ENCODE measurements at places on chromosomes 6 and 20.

GRCh38 chr6:43845646-43846045 lies 75.6 kb downstream of the VEGFA start:
- DNase-seq, result no peak

DNA sequence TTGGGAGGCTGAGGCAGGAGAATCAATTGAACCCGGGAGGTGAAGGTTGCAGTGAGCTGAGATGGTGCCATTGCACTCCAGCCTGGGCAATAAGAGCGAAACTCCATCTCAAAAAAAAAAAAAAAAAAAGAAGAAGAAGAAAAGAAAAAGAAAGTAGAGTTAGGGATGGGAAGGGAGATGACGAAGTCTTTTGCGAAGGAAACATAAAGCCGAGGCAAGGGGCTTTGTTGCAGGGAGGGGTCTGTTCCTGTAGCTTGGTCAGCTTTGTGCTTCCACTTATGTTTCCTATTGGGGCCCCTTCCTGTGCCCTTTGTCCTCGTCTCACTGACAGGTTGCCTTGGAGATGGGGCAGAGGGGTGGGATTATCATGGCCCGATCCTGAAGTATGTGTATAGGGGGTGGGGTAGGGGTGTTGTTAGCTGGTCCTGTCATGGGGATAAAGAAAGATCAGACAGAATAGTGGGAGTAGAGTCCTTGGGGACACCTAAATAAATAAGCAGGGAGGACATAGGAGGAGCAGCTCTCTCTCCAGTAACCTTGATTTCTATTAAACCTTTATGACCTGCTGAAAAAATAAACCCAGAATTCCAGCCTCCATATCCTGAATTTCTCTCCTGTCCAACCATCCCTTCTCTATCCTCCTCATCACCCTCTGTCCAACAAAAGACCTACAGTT lies 1.1 kb upstream of the CLIC1 start:
- peak; percentile 73 for DNase-seq

GRCh38 chr6:19535351-19535750 lies 301.8 kb upstream of the ID4 start:
- DNase-seq, result no peak

- no peak for DNase-seq
Measured at GRCh38 chr6:23414051-23414445, 712.0 kb upstream of the NRSN1 start.

- DNase-seq, result no peak
Measured at GRCh38 chr6:30074331-30075093, 1.1 kb downstream of the RNF39 start.

DNA sequence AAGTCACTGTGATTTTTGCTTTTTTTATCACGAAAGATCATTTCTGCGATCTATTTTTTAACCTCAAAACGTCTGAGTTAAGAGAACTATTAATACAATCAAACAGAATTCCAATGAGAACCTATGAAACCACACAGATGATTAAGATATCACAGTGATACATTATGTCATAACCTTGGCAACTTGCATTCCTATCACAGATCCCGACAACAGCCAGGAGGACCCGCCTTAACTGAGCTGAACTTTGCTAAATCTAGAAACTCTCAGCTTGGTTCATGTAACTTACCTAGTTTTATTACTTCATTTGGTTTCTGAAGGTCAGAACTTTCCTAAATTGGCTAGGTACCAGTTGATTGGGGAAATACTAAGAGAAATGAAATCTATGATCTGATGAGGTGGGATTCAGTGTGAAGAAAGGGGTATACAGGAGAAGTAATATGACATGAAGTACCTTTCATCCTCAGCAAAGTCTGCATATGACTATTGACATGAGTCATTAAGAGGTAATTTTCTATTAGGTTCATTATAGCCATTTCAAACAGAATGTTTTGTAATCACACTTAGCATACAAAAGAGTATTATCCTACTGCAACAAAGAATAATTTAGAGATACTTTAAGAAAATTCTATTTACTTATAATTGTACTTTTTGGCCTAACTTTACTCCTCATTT lies 11.2 kb downstream of the LYRM4 start:
- DNase-seq, result no peak

DNA sequence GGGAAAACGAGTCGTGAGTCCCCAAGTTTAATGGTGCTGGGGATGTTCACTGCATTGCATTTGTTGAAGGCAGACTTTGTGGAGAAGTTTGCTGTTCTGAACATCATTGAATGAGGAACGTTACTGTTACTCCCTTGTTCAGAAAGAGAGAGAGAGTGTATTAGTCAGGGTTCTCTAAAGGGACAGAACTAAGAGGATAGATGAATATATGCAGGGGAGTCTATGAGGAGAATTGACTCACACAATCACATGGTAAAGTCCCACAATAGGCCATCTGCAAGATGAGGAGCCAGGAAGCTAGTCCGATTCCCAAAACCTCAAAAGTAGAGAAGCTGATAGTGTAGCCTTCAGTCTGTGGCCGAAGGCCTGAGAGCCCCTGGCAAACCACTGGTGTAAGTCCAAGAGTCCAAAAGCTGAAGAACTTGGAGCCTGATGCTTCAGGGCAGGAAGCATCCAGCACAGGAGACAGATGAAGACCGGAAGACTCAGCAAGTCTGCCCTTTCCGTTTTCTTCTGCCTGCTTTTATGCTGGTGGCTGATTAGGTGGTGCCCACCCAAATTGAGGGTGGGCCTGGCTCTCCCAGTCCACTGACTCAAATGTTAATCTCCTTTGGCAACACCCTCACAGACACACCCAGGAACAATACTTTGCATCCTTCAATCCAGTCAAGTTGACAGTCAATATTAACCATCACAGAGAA lies 223.5 kb upstream of the PCSK2 start:
- DNase-seq, result no peak

DNA sequence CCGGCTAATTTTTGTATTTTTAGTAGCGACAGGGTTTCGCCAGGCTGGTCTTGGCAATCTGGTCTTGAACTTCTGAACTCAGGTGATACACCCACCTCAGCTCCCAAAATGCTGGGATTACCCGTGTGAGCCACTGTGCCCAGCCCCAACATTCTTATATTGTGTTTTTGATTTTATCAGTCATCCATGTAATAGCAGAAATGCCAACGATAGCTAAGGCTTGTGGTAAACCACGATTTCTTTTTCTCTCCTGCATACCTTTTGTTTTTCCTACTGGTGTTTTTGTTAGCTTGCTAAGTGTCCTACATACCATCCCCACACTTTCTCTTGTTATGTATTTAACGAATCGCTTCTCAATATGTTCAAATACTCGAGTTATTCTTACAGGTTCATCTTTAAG lies 12.1 kb downstream of the PHACTR2 start:
- no peak for DNase-seq

DNA sequence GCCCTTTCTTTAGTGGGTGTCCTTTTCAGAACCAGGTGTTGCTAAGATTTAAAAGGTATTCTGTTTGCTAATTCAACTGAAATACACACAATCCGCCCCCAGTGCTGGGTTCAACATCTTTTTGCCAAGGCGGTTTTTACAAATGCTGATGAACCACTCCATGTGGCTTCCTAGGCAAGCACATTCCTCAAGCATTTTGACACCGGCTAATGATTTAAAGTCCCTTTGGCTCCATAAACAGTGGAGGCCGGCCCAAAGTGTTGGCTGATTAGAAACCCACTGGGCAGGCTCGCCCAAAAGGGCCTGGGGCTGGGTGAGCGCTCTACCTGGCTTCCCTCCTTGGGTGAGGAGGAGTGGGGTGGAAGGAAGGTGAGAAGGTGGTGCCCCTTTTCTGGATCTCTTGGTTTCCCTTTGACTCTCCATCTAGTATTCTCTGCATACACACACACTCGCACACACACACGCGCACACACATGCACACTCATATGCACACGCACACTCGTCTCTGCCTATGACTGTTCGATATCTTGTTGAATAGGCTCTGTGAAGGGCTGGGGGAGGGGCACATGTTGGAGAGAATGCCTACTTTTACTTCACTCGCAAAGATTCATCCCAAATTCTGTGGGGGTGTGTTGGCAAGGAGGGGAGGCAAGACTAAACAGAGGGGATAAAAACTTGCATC lies 66.7 kb upstream of the ARMC2 start:
- DNase-seq, result no peak
